ENCODE measurements at places on chromosomes 2 and 18.

GRCh38 chr2:35887146-35887545, 468.4 kb upstream of the CRIM1 start:
- no peak for DNase-seq

DNA sequence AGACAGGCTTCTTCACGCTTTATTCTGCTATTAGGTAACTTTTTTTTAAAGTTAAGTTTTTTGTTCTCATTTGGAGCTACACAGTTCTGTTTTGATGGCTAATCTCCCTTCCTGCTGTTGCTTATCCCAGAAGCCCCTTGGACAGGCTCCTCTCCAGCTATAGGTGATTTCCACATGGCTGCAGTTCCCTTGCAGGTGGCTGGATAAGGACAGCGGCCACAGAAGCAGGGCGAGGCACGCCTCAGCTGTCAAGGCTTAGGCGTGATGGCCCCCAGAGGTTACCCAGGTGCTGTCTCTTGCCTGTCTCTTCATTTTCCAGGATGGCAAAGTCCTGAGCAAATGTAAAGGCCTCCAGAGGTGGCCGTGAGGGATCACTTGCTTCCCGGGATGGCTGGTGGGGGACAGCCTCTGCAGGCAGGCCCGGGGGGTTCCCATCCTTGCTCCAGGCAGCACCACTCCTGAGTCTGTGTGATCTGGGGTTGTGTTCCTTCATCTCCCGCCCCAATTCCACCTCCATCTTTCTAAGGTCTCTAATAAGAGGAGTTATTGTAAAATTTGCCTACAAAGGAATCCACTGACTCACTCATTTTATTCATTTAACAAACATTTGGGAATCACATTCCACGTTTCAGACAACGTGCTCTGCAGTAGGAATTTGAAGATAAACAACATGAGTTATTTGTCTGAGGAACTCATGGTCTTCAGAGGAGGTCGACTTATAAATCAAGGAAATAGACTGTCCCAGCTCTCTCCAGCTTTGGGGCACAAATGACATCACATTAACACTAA, 53.4 kb downstream of the NAPG start:
- DNase-seq: no peak

DNA sequence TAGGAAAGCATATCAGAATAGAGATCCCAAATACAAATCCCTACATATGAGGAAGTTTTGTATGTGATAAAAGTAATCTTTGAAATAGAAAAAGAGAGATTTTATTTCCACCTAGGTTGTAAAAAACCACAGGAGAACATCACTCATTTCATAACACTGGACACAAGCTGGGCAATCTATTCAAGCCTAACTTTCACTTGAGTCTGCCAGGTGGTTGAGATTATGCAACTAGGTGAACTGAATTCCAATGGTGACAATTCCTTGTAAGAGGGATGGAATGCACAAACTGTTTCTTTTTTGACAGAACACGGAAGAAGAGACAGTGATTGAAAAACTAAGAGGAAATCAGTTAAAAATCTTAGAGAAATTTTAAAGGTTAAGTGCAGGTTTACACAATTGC, 619.6 kb upstream of the TMEFF2 start:
- no peak for DNase-seq

DNA sequence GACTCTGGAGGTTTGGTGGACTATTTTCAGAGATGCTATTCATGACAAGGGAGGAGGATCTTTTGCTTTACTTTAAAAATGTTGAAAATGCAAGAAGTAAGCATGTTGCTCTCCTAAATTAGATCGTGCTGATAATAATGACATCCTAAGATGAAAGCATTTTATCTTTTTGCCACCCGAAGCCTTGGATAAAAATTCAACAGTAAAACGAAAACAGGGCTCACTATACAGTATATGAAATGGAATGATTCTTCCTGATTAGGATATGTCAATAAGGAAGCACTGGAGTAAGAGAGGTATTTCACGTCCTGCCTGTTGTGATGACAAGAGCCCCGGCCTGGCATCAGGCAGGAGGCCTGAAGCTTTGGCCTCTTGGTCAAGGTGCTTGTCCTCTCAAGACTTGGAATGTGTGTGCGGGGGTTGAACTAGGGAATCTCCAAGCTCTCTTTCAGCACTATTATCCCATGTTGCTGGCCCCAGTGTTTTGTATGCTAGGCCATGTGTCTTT, 306.0 kb downstream of the MTX2 start:
- DNase-seq: no peak

- DNase-seq: no peak
These were observed 12.3 kb upstream of the SP100 start for GRCh38 chr2:230403746-230404145.

GRCh38 chr2:180669016-180669415, 311.4 kb upstream of the UBE2E3 start:
- no peak for DNase-seq

- DNase-seq: no peak
These were observed 336.9 kb upstream of the PIK3C3 start for GRCh38 chr18:41618147-41618546.

- no peak for DNase-seq
These were observed 146.6 kb upstream of the CCDC68 start for GRCh38 chr18:55105873-55106272.

DNA sequence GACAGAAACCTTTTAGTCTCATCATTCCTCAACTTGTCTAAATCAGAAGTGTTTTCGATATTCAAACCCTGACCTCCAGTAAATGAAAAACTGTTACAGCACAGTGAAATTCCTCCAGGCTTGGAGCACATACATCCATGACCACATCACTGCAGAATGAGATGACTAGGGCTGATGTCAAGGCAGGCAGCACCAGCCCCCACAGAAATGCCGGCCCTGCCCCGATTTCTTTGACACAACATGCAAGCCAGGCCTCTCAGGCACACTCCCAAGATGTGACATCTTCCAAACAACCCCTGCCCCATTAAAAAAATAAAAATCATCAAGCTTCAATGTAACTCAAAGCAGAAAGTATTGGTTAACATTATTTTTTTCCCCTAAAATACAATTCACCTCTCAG, 103.3 kb downstream of the CTAGE1 start:
- DNase-seq: no peak

- no peak for DNase-seq
These were observed 112.1 kb downstream of the PLB1 start for GRCh38 chr2:28607730-28608499.

DNA sequence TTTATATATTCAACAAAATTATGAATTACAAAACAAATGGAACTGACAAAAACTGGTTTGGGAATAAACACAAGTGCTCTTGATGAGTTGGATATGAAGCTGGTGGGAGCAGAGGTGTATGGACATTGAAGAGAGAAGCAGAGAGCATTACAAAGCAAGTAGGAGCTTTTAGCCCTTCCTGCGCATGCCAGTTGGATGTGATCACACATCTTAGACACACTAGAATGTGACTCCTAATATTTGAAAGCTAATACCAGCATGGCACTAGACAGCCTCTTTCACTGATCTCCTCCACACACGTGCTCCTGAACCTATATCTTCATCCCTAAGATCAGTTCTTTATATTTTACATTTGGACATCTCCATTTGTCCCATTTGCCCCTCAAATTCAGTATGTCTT, 298.1 kb downstream of the MTX2 start:
- DNase-seq: no peak

DNA sequence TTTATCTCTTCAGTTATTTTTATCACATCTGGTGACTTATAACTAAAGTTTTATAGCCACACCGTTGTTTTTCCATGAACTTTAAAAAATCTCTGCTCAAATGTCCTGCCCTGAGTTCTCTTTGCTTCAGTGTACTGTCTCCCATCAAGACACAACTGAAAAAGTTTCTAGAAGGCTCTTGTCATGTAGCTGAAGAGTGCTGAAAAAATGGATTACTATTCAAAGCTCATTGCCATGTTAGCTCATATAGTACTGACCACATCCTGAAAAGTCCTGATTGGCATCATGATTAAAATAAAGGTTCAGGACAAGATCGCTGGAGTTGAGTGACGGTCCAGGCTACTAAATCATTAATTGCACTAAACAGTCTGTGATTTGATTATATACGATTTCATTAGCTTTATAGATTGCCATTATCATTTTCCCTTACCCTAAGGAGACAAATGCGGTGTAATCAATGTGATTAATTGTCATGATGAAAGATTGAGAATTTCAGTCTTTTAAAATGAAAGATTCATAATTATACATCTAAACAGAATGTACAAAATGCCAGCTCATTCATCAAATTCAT, 62.2 kb downstream of the MFSD6 start:
- DNase-seq: no peak

GRCh38 chr2:83686863-83687262, 772.2 kb downstream of the SUCLG1 start:
- peak; percentile 36 for DNase-seq

- DNase-seq: no peak
These were observed 26.6 kb upstream of the TCF7L1 start for GRCh38 chr2:85106489-85107180.

DNA sequence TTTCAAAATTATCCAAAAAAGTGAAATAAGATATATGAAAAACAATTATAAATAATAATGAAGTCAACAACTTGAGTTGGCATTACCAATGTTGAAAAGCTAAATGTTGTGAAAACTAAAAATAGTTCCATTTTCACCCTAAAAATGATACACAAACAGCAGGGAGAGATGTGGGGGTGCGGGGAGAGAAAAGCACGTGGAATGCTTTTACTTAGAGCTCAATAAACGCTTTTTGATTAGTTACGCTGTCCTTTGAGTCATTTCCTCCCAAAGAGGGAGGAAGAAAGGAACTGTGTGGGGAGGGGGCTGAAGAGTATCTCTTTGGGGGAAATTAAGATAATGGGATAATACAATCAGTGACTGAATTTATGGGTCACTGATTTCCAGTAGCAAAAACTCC, 29.2 kb downstream of the ZNF521 start:
- DNase-seq: no peak

DNA sequence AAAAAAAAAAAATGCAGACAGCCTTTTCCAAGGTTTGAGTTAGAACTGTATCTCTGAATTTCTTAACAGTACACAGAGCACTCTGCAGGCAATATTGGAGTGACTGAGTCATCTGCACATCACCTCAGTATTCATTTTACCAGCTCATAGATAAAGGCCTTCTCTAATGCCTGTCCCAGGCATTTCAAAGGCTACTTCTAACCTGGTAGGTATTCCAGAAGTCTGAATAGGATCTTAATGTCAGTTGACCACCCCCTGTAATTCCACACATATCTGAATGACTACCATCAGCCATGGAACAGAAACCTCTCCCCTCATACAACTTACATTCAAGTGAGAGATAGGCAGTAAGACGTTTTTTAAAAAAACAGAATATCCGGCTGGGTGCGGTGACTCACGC, 9.0 kb downstream of the METTL21A start:
- DNase-seq: no peak

DNA sequence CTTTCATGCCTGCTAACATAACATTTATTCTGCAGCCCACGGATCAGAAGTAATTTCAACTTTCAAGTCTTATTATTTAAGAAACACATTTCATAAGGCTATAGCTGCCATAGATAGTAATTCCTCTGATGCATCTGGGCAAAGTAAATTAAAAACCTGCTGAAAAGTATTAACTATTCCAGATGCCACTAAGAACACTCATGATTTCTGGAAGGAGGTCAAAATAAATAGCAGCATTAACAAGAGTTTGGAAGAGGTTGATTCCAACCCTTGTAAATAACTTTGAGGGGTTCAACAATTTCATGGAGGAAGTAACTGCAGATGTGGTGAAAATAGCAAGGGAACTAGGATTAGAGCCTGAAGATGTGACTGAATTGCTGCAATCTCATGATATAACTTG, 77.6 kb downstream of the CCDC148 start:
- no peak for DNase-seq

DNA sequence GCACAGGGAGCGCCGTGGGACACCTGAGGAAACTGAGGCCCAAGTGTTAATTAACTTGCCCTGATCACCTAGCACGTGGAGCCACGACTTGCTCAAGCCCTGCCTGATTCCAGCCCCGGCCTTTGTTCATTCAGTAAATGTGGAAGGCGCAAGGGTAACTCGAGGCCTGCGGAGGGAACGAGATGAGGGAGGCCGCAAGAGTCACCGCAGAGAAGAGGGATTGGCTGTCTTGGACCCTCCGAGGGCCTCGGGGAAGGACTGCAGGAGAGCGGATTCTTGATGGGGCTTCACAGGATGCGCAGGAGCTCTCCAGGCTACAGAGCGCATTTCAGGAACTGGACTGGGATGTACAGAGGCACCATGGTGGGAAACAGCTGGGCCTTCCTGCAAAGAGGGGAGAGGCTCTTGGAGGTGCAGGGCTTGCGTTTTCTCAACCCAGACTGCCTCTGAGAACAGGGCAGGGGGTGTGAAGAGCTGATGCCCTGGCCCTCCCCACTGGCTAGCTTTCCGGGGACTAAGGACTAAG, 511 bp upstream of the ANKMY1 start:
- DNase-seq: no peak

- DNase-seq: no peak
These were observed 808 bp upstream of the SERPINB11 start for GRCh38 chr18:63701952-63702351.

- no peak for DNase-seq
These were observed 999.9 kb downstream of the TSN start for GRCh38 chr2:122755281-122755780.

DNA sequence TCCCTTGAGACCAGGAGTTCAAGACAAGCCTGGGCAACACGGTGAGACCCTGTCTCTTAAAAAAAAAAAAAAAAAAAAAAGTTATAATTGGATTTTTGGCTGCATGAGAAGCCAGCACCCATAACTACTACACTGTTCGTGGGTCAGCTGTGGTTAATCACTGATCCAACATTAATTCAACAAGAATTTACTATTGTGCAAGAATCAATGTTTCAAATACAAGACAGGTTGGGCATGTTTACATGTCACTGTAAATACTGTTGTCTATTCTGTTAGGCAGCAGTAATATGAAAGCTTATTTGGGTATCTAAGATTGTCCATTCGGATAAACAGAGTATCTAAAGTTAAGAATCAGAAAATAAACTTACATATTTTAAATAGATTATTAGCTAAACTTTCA, 62.3 kb downstream of the ESCO1 start:
- no peak for DNase-seq

DNA sequence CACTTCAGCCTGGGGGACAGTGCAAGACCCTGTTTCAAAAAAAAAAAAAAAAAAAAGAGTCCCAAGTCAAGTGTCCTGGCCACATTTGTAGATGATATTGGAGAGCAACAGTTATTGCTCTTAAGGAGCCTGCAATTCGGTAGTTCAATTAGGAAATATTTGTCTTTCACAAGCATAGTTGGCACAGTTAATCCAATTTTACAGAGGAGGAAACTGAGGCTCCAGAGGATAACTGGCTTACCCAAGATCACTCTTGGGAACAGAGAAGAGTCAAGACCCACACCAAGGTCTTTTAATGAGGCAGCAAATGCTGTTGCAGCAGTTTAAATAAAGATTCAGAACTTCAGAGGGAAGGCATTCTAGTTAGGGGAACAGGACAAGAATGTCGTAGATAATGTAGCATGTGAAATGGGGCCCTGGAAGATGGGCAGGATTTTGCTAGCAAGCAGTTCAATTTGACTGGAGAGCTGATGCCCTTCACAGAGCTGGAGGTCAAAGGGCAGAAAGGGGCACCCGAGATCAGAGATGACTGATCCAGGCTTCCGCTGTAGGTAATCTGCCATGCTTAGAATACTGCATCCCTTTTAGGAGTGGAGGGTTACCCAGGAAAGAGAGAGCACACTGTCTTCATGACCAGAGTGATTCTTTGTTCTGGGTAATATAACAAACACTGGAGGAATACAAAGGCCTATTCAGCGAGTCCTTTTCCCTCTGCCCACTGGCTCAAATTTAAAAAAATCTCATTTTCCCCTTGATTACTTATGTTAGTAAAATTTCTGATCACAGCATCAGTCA, 3.0 kb downstream of the NPC1 start:
- DNase-seq: no peak

Measured in hypothalamus (tissue), 51 donors.